ENCODE measurements at places on chromosomes 1 and 21.

GRCh38 chr1:177790566-177790965 is 179.3 kb downstream of the SEC16B start:
- DNase-seq: no peak

DNA sequence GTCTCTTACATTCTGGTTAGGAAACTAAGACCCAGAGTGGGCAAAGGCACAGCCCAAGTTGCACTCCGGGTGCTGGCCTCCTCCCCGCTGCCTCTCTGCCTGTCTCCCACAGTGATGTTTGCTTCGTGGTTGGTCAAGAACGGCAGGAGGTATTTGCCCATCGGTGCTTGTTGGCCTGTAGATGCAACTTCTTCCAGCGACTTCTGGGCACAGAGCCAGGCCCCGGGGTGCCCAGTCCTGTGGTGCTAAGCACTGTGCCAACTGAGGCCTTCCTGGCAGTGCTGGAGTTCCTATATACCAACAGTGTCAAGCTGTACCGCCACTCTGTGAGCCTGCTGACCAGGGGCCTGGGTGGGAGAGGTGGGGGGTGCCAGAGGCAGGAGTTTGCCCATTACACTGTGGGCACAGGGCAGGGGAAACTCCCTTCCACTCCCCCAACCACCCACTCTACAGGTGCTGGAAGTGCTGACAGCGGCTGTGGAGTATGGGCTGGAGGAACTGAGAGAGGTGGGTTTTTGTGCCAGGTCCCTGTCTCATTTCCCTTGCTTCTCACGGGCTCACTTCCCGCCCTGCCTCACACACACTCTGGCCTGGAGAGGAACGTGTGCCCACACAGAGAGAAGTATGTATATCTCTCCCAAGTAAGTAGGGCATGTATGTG is 1.9 kb downstream of the BTBD19 start:
- DNase-seq: peak; percentile 62

DNA sequence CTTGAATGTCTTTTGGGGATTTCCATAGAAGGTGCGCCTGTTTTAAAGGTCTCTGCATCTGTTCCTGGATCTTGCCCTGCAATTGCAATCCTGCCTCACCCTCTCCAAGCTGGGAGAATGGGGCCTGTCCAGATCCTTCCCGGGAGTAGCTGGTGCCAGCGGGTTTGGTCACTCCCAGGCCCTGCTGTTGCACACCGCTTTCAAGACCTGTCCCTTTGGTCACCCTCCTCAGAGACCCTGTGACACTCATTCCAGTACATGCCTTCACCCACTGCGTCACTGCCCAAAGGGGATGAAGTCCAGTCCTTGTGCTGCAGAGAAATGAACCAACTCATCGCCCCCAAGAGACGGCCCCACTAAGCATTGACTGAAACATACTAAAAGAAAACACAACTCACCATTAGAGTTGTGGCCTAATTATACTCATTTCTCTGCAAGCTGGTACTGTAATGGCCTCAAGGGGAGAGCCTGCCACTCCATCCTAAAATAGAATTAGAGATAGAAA is 1.9 kb upstream of the IRF2BP2 start:
- peak; percentile 46 for DNase-seq

DNA sequence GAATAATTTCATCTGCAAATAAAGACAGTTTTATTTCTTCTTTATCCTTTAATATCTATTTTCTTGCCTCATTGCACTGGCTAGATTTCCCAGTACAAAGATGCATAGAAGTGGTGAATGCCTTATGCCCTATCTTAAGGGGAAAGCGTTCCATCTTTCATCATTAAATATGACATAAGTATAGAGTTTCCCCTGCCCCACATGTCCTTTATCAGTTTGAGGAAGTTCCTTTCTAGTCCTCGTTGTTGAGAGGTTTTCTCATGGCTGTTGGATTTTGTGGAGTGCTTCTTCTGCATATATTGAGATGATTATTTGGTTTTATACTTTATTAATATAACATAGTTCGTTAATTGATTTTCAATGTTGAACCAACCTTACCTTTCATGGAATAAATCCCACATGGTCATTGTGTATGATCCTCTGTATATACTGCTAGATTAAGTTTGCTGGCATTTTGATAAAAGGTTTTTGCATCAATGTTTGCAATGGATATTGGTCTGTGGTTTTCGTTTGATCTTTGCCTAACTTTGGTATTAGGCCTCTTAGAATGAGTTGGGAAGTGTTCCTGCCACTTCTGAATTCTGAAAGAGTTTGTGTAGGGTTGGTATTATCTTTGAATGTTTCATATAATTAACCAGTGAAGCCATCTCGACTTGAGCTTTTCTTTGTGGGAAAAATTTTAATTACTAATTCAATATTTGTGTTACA is 15.6 kb downstream of the PRKACB start:
- no peak for DNase-seq

DNA sequence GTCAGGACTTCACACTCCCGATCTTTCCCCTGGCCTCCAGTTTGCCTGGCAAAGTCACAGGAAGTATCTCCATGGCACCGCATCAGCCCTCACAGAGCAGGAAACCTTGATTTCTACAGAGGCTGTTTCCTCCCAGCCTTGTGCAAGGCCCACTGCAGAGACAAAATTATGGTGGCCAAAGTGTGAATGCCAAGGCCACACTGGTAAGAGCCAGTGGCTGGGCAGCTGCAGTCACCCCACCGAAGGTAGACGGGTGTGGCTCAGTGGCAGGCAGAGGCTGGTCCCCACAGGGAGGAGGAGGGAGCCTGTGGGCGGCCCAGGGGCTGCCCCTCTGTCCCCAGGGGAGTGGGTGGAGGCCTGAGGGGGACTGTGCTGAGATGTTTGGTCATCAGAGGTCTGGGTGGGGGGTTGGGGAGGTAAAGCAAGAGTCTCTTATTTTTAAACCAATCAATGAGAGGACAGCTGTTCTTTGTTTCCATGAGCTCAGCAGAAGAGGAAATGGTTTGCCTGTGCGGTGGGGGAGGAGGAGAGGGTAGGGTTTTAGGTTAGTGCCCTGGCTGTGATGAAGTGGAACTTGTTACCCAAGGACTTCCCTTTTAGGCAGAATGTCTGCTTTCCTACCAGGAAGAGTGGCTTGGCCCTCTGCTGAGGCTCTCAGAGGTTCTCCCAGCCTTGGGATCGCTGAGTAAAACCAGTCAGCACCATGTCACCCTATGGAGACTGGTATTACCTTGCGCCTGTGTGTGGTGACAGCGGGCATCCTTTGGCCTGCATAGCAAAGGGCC is 18.0 kb upstream of the BTG2 start:
- DNase-seq: peak; percentile 88

DNA sequence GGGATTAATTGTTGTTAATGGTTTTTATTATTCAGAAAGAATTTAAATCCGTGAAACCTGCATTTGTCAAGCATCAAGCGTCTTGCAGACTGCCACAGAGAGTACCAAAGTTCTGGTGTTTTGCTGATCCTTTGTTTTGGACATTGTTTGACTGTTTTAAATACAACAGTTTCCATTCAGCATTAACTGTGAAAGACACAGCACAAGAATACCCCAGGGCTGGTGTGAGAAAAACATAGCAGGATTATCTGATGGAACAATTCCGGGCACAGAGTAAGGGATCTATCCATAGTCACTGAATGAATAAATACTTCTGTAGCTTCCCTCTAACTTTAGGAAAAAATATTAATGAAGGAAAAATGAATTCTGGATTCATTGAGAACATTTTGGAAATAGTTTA is 202.3 kb downstream of the LTN1 start:
- DNase-seq: no peak

GRCh38 chr1:237031480-237031879 is 10.5 kb upstream of the RYR2 start:
- no peak for DNase-seq

DNA sequence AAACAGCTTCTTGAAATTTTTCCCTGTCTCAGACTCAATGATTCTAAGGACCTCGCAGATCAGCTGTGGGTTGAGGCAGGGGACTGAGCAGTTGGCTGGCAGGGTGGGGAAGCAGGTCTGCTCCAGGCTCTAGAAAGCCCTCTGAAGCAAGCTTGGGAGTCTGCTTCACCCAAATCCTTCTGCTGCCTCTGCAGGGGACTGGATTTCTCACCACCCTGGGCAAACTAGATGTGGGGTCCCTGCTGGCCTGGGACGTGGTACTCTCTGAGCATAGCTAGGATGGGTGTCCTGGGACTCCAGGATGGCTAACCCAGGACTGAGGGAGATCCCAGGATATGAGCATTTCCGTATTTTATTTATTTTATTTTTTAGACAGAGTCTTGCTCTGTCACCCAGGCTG is 89.3 kb downstream of the LAMC2 start:
- DNase-seq: no peak

DNA sequence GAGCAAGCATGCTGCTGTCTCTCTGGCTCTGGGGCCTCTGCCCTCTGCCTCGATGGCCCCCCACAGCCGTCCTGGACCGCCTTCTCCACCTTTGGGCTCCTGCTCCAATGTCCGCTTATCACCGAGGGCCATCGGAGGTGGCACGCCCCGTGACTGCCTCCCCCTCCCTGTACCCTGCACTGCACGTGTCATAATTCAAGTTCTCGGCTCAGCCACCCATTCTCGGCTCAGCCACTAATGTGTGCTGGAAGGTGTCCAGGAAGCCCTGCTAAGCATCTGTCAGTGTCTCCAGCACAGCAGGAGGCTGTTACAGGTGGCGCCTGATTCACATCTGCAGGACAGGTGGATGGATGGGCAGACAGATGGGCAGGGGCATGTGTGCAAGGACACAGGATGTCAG is 45.5 kb downstream of the TP73 start:
- DNase-seq: no peak

- DNase-seq: no peak
Measured at GRCh38 chr1:43577655-43578542, 47.2 kb downstream of the PTPRF start.

- no peak for DNase-seq
Measured at GRCh38 chr1:221141606-221142285, 262.5 kb downstream of the HLX start.

GRCh38 chr21:37945036-37945435 is 28.8 kb upstream of the KCNJ6 start:
- DNase-seq: no peak

Data from activated CD4-positive, alpha-beta T cell treated with anti-CD3 and anti-CD28 coated beads for 36 hours (primary cell).